ENCODE measurements at places on chromosomes 2 and 18.

- no peak for DNase-seq
These were observed 59.4 kb upstream of the SOS1 start for GRCh38 chr2:39179974-39180960.

- no peak for DNase-seq
These were observed 13.1 kb upstream of the GPR17 start for GRCh38 chr2:127632592-127633489.

GRCh38 chr2:84823788-84824187 lies 57.1 kb downstream of the TRABD2A start:
- DNase-seq = no peak

DNA sequence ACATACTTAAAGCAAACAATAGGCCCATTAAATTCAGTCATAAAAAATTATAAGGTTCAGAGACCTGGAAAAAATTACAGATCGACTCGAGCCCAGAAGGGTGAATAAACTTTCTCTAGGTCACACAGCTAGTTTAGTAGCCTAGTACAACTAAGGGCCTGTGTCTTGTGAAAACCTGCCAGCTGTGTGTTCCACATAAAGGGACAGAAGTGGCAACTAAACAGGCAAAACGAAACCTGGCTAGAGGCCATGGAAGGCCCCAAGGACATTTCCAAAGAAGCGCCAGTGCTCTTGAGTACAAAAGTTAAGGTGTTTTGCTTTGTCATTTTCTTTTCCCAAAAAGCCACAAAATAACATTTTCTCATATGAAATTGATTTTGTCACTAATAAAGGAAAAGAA lies 164.9 kb downstream of the L3MBTL4 start:
- no peak for DNase-seq

All from WTC11 (cell line).